Kidney tubule cell (primary cell): ENCODE measurements at places on chromosomes 7 and 10.
A peak's percentile ranks its signal among the peaks of the same experiment; 100 is the strongest.

- DNase-seq: no peak
Measured at GRCh38 chr10:58282615-58283014, 13.7 kb downstream of the CISD1 start.

DNA sequence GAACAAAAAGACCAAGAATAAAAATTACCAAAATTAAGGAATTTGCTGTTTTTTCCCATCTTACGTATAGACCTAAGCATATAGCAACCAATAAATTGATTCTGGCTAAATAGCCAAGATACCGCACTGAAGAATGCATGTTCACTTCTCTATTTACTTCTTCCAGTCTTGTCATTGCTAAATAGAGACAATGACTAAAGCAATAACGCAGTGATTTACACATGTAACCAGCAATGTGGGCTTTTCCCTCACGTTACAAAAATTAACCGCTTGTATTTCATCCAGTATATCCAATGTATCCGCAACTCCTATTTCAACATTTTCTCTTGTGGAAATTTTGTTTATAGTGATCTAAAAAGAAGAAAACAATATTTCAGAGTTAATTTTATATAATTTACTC lies 5.6 kb downstream of the TMEM168 start:
- DNase-seq: no peak

DNA sequence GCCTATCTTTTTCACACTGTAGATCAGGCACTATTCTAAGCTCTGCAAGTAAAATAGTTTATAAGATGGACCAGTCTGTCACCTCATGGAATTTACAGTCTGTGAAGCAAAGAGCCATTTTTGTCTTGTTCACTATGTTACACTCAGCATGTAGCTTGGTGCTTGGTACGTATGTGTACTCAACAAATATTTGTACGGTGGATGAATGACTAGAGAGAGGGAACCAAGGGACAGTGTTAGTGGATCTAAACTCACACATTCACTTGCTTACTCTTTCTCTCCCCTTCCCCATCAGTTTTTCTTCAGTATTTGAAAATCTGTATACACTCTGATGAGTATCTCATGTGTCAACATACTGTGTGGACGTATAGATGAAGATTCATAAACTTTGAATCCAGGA lies 45.9 kb downstream of the PTF1A start:
- no peak for DNase-seq

DNA sequence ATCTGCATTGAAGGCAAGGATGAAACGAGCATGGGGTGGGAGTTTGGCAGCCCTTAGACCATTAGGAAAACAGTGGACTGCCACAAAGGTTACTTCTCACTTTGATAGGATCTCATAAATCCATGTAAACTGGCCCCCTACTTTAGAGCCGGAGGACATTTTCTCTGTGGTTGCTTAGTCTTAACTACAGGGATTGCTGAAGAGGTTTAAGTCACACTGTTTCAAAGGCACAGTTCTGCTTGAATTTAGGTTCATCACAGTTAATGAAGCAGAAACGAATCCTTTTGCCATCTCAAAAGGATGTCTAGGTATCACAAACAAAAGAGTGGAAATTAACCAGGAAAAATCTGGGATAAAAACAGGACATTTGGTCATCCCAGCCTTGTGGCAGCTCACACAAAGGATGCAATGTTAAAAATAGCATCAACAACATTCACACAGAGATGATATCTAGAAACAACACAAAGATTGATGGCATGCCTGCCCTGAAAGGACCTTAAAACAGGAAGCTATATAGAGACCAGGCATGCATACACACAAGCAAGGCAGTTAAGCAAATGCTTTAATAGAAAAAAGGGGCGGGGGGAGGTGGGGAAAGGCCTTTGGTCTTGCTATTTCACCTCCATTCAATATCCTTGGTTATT lies 74.0 kb downstream of the DOCK4 start:
- DNase-seq: no peak

DNA sequence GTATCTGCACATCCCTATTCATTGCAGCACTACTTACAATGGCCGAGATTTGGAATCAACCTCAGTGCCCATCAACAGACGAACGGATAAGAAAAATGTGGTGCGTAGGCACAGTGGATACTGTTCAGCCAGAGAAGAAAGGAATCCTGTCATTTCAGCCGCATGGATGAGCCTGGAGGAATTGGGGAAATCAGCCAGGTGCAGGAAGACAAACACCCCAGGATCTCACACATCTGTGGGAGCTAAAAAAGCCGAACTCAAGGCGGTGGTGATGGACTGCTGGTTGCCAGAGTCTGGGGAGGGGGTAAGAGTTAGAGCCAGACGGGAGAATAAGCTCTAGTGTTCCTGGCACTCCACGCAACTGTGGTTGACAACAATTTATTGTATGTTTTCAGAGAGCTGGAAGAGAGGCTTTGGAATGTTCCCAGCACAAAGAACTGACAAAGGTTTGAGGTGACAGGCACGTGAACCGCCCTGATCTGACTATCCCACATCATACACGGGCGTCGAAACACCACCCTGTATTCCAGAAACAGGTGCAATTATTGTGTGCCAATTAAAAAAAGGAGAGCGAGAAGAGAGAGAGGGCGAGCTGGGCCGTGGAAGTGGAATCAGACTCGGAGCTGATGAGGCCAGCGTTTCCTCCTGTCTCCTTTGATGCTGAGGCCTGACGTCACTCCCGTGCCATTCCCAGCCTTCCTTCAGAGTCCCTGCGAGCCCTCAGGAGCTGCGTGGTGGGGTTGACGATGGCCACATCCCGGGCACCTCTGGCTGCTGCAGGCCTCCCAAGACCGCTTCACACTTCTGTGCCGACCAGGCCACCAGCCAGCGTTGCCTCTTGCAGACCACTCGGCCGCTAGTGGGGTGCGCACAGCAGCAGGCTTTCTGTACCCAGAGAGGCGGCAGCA lies 189.5 kb downstream of the DNAJB6 start:
- DNase-seq: no peak

DNA sequence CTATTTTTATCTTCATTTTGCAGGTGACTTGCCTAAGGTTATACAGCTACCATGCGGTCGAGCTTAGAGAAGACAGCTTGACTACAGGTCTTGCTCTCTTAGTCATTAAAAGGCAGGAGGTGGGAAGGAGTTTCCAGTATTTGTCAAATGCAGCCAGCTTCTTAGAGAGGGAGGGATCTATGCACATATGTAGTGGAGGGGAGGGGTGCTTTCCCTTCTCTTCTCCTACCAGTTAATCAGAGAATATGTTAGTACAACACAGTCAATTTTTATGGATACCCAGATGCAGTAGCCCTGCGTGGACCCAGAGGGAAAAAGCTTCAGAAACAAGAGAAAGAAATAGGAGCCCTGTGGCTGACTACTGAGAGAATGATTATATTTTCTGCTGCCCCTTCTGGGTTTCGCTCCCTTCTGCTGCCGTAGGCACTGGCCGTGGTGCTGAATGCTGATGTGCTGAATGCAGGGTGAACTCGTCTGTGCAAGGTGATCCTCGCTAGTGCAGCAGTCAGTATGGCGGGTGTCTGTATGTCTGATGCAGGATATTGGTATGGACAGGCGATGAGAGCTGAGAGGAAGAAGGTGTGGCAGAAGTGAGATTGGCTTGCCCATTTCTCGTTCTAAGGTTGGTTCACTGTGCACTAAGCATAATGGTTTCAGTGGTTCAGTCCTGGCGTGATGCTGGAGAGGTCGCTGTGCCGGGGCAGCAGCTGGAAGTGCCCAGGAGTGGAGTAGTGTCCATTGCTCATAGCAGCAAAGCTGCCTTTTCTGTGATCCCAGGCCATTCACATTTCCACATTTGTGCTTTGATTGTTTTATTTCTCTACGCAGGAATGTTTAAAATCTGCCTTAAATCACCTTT lies 189.2 kb upstream of the PODXL start:
- peak; percentile 33 for DNase-seq

DNA sequence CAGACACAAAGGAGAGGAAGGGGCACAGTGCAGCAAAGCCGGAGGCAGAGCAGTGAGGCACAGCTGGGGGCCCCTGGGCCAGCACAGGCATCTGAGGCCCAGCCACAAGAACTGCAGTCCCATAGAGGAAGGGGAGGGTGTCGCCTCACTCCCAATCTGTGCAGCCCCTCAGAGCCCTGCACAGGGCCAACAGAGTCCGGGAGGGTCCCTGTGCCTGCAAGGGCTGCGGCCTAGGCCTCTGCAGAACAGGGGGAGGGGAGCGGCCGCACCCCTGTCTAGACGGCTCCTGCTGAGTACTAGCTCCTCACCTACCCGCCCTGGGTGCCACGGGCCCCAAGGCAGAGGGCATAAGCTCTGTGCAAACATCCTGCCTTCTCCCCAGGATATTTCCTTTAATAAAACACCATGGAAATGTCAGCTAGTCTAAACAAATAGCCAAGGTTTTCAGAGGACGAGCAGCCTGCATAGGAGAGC lies 32.4 kb upstream of the RET start:
- no peak for DNase-seq

GRCh38 chr7:75889826-75890225 lies 11.0 kb downstream of the RHBDD2 start:
- peak; percentile 23 for DNase-seq

- no peak for DNase-seq
Measured at GRCh38 chr10:63337455-63338251, 128.1 kb downstream of the JMJD1C start.
